ENCODE measurements at places on chromosomes 6 and 20.

DNA sequence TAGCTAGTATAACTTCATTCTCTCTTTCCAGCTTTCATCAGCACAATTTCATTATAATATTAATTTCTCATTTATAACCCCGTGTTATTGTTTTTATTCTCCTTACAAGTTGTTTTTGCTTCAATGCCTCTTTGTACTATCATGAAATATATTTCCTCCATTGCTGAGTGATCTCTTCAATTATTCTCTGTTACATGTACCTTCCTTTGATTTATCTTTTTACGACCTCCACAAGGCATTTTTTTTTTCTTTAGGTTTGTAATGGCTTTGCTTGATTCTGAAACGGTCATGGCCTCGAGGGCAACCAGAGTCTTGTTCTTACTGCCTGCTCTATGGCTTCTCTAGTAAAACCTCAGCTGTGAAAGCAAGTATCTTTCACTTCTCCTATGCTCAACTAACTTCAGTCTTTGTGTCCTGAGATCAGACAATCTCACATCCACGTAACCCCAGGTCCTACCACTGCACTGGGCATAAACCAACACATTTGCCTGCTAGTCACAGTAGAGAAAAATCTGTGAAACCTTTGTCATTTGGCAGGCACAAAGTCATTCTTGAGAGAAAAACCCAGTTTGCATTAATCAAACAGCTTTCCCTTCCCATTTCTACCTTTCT is 119.9 kb downstream of the UST start:
- no peak for DNase-seq

DNA sequence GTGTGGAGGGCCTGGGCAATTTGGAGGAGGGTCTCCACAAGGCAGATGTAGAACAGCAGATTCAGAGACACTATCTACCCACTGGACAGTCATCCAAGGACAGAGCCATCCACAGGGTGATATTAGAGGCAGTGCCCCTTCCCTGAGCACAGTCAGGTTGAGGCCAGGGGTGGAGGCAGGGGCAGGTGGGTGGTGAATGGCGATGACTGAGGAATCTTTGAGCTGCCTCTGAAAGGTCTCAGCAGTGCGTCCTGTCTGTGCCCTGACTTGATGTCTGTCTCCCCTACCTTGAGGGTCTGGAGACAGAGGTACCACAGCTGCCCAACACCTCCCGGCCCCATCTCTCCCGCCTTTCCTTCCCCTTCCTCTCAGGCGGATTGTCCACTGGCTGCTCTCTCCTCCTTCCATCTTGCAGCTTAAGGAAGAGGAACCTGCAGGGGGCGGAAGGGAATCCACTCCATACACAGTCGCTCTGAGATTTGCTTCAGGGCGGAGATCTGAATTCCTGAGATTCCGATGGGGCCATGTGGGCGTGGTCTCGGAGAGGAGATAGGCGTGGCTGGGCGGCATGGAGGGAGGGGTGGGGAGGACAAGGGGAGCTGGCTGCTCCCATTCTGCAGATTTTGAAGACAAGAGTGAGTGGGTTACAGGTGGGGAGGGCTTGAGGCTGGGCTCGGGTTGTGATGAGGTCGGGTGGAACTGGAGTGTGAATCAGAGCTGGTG is 1.7 kb downstream of the MUCL3 start:
- DNase-seq: no peak

DNA sequence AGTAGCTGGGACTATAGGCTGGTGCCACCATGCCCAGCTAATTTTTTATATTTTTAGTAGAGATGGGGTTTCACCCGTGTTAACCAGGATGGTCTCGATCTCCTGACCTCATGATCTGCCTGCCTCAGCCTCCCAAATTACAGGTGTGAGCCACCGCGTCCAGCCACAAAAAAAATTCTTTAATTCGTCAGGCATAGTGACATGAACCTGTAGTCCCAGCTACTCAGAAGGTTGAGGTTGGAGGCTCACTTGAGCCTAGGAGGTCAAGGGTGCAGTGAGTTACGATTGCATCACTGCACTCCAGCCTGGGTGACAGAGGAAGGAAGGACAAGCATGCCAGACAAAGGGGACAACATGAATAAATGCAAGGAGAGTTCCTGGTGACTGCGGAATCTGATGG is 19.5 kb upstream of the ASXL1 start:
- no peak for DNase-seq

- DNase-seq: peak; percentile 83
Observed at GRCh38 chr6:39377539-39377950, 55.0 kb upstream of the KCNK16 start.
